ENCODE measurements at places on chromosomes 13 and 19.

GRCh38 chr19:10532457-10532856 lies 11.2 kb upstream of the ATG4D start:
- DNase-seq, result no peak

DNA sequence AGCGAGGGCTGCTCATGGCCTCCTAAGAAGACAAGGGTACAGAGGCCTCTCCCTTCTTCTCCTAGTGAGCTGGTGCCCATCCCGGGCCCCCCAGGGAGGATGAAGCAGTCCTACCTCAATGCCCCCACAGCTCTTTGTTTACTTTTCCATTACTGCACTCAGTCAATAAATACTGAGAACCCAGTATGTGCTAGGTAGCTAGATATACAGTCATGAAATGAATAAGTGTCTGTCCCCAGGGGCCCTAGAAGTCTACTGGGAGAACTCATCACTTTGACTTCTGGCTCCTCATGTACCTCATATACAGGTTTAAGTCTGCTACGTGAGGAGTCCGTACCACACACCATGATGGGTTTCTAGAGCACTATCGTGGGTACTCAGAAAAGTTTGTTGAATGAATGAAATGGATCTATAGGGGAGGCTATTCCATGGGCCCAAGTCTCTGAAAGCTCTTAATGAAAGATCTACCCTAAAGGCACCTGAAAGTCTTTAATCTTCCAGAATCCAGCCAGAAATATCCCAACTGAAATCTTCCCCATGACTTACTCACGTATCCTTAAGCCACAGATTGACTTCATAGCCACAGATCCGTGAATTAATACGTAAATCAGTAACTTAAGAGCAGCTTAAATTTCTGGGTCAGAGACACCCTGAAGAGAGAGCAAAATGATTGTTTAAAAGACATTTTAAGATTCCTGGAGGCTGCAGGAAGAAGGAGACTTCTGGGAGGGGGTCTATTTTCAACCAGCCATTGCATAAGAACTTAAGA lies 51.6 kb upstream of the POMP start:
- DNase-seq, result no peak

DNA sequence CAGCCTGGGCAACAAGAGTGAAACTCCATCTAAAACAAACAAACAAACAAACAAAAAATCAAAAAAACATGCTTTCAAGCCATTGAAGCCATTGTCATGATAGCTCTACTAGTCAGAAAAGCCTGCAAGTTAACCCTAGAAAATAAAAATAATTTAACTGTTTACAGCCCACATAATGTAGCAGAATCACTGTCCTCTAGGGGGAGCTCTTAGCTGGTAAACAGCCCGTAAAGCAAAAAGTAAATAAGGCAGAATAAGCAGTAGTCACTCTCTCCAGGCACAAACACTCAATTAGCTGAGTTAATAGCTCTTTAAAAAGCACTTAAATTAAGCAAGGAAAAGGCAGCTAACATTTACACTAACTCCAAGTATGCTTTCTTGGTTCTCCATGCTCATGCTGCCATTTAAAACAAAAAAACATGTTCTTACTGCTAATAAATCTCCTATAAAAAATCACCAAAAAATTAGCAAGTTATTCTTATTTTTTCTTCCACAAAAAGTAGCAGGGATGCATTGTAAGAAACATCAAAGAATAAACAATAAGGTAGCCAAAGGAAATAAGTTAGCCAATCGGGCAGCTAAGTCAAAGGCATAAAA lies 11.3 kb downstream of the LILRB4 start:
- DNase-seq, result no peak

DNA sequence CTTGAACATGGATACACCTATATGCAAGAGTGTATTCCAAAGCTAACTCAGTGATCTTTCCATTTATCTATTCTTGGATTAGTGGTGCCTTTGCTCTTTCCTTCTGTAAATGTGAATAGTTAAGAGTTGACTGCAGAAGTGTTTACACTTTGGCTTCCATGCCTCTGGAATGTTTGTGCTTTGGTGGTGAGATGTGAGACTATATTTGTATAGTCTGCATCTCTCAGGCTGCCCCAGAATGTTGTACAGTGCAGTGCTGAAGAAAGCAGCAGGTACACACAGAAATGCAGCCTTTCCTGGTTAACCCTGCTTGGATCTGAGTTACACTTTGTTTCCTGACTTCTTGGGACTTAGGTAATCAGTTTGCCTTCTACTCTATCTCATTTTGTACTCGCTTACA lies 90.2 kb downstream of the DNAJC15 start:
- no peak for DNase-seq

- DNase-seq, result no peak
Observed at GRCh38 chr13:48750588-48751383, 97.1 kb downstream of the CYSLTR2 start.

DNA sequence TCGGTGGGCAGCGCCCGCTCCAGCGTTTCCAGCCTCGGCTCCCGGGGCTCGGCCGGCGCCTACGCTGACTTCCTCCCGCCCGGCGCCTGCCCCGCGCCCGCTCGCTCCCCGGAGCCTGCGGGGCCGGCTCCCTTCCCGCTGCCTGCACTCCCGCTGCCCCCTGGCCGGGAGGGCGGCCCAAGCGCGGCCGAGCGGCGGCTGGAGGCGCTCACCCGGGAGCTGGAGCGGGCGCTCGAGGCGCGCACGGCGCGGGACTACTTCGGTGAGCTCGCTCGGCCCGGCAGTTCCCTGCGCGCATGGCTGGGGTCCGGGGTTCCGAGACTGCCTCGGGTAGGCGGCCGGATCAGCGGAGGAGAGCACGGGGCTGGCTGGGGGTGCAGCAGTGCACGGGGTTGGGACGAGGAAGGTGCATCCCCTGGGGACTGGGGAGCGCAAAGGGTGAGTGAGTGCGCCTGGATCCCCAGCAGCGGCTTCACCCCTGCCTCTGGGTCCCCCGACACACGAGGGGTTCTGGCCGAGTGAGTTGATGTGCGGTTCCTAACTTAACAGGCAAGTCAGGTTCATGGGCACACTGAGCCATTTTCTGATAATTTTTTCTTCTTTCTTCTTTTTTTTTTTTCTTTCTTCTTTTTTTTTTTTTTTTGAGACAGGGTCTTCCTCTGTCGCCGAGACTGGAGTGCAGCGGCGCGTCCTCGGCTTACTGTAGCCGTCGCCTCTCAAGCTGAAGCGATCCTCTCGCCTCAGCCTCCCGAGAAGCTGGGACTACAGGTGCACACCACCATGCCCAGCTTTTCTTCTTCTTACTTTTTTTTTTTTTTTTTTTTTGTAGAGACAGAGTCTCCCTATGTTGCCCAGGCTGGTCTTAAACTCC lies 1.1 kb downstream of the WTIP start:
- DNase-seq, result no peak

- peak; percentile 88 for DNase-seq
Observed at GRCh38 chr19:10269333-10270179, 1.4 kb upstream of the ICAM1 start.

DNA sequence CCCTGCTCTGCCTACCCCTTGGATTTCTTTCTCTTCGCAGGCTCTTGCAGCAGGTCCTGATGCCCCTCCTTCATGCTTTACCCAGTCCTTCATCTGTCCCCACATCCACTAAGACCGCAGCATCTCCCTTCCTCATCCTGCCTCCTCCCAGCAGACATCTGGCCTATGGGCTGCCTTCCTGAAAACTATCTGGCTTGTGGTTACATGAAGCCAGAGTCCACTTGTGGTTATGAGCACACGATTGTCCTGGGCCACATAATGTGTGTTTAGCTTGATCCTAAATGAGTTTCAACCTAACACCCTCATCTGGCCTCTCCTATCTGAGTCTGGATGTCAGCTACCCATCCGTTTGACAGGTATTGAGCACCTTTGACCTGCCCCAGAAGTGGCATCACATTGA lies 5.5 kb upstream of the ZNF175 start:
- no peak for DNase-seq

DNA sequence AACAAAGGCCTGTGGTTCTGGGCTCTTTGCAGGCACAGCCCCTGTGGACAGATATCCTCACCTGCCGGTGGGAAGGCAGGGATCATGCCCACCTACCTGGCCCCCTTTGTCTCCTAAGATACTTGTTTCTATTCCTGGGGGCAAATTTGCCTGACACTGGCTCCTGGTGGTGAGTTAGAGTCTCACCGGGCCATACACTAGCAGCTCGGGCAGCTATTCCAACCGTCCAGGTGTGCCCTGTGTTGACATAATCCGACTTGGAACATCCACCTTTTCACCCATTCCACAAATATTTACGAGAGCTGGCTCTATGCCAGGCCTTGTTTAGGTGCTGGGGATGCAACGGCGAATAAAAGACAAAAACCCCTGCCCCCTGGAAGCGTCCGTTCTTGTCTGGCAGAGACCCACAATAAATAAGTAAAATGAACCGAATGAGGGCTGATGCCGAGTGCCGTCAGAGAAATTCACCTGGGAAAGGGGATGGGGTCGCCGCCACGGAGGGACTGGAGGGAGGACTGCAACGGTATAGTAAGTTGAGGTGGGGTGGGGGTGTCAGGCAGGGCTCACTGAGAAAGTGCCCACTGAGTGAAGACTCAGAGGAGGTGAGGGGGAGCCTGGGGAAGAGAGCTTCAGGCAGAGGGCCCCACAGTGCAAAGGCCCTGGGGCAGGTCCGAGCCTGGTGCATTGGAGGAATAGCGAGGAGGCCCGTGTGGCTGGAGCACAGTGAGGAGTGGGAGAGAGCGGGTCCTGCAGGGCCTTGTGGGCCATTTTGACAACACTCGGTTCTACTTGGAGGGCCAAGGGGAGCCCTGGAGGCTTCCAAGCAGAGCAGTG lies 43.2 kb upstream of the RANBP3 start:
- no peak for DNase-seq

DNA sequence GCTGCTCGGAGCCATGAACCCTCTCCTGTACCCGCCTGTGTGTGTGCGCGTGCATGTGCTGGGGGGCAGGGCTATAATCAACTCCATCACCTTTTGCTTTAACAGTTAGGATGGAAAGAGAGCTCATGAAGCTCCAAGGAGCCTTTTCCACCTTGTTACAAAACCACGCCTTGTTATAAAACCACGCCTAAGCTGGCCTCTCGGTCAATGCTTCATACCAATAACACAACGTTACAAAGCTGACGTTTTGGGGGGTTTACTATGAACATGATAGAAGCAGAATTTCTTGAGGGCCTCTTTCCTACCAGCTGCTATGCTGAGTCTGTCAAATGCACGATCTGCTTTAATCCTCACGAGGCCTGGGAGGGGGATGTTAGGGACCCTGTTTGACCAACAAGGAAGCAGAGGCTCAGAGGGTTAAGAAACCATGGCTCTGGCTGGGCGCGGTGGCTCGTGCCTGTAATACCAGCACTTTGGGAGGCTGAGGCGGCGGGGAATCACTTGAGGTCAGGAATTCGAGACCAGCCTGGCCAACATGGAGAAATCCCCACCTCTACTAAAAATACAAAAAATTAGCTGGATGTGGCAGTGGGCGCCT lies 11.9 kb downstream of the CAPS start:
- no peak for DNase-seq

GRCh38 chr19:53772943-53773342 lies 51.2 kb downstream of the NLRP12 start:
- DNase-seq, result peak; percentile 26

- no peak for DNase-seq
Observed at GRCh38 chr19:8552810-8553209, 24.4 kb downstream of the MYO1F start.

- no peak for DNase-seq
Observed at GRCh38 chr13:23621316-23621645, 51.1 kb downstream of the TNFRSF19 start.

- DNase-seq, result no peak
Observed at GRCh38 chr19:21317821-21318220, 11.4 kb downstream of the ZNF708 start.

DNA sequence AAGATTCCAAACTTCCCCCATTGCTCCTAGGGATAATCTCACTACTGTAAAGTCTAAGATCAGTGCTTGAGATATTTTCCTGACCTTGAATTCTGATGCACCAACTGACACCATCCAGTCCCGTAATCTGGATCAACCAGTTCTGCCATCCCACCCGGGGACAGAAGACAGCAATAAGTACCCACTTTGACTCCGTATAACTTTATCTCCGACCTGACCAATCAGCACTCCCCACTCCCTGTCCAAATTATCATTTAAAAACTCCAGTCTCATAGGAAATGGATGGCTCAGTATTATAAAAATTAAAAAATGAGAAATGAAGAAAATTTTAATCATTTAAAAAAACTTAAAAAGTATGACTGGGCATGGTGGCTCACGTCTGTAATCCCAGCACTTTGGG lies 61.4 kb upstream of the ABCC4 start:
- no peak for DNase-seq

DNA sequence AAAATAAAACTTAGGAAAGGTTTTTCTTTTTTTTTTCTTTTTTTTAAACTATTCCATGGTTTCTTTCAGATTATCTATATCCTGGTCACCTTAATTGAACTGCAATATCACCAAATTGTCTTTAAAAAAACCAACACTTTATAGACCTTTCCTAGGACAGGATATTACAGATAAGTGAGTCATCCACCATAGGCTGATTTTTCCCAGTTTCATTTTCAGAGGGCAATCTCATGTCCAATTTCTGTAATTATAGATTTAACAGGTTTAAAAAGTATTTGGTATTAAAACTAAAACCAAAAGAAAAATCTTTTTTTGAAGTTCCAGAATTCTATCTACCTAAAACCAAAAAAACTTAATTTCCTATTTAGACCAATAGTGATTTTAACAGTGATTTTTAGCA lies 13.2 kb downstream of the SPART start:
- no peak for DNase-seq

- no peak for DNase-seq
Observed at GRCh38 chr13:113914333-113915011, 50.6 kb upstream of the GAS6 start.

DNA sequence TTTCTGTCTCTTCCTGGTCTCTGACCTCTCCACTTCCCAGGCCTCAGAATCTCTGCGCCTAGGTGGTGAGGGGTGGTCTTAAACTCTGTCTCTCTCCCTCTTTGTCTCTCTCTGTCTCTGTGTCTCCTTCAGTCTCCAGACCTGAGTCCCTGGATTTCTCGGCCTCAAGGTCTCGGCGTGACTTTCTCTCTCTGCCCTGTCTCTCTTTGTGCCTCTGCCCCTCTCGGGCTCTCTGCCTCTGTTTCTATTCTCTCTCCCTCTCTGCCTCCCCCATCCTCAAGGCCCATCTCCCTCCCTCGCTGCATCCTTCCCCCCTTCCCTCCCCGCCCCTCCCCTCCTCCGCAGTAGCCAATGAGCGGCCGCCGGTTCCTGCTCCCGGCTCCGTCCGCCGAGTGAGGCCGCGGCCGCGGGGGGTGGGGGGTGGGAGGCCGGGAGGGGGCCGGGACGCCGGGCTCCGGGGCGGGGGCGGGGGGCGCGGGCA lies at the start of gene CACNG7:
Gene CACNG7, plus strand, starts transcription at position 344 of the 481 bp plus-strand sequence. CDS start 3,554 bp downstream, outside the sequence.
- no peak for DNase-seq

DNA sequence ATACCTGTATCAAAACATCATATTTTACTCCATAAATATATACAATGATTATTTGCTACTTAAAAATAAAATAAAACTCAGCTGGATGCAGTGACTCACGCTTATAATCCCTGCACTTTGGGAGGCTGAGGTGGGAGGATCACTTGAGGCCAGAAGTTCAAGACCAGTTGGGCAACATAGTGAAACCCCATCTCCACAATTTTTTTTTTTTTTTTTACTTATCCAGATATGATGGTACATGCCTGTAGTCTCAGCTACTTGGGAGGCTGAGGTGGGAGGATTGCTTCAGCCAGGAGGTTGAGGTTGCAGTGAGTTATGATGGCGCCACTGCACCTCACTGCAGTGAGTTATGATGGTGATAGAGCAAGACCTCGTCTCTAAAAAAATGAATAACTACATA lies 22.4 kb downstream of the POU2F2 start:
- DNase-seq, result no peak

- peak; percentile 50 for DNase-seq
Observed at GRCh38 chr19:4380254-4380727, 20.1 kb downstream of the SH3GL1 start.

- DNase-seq, result peak; percentile 67
Observed at GRCh38 chr19:14347999-14348889, 33.0 kb upstream of the ADGRE5 start.

- DNase-seq, result no peak
Observed at GRCh38 chr13:26386026-26386425, 132.1 kb downstream of the CDK8 start.

Measured in stimulated activated CD4-positive, alpha-beta T cell treated with anti-CD3 and anti-CD28 coated beads, Interleukin-4, amount 100 ng/mL, for 1 hour (primary cell).